ENCODE measurements at places on chromosomes 7 and 10.
A peak's percentile ranks its signal among the peaks of the same experiment; 100 is the strongest.

- no peak for DNase-seq
Observed at GRCh38 chr10:36446881-36447280, 678.5 kb upstream of the ANKRD30A start.

GRCh38 chr7:141306081-141306480, 232.2 kb downstream of the TMEM178B start:
- DNase-seq, result no peak

DNA sequence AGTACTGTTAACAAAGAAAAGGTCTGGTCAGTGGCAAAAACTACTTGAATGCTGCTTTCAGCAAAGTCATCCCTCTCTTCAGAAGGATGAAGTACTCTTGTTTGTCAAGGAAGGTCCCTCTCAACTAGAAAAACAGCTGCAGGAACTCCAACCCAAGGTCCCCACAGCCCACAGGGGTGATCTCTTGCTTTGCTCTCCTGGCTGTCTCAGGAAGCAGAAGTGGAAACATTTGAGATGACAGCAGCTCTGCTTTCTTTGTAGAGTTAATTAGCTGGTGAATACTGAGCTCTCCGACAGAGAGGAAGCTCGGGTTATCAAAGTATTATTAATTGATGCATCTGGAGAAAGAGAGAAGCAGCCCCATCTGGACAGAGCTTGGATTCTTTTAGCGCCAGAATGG, 25.4 kb upstream of the LRGUK start:
- peak; percentile 1 for DNase-seq

DNA sequence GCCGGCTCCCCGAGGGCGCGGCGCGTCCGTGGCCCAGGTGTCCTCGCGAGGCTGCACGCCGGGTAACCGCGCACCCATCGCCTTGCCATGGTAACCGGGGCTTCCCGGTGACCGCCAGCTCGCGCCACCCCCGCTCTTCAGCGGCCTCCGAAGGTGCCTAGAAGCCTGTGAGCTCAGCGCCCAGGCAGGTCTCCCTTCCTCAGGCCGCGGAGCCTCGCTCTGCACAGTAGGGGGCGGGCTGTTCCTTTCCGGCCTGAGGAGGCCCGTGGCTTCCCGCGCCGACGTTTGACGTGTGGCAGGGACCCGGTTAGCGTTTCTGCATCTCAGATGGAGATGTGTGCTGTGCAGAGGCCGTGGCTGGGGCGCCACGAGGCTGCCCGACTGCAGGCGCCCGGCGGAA, 117.1 kb downstream of the DYNC2I1 start:
- no peak for DNase-seq

GRCh38 chr7:28083998-28084985, 96.3 kb downstream of the JAZF1 start:
- no peak for DNase-seq

DNA sequence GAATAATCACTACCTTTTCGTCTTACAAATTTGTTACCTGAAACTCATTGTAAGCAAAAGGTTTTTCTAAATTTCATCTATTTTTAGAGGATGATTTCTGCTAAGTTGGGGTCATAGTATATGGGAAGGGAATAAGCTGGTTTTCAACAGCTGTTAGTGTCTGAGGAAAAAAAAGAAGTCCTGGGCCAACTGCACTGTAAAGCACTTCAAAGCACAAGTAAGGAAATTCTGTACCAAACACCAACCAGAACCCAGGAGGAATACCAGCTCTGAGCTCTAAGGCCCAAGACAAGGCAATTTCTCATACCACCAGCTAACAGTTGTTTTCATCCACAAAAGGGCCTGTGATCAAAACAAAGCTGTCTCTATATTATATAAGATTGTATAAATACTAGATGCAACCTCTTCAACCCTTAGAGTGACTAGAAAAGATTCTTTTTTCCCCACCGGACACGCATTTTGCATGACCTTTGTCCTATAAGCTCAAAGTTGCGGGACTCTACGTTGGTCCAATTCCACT, 6.1 kb upstream of the MEOX2 start:
- DNase-seq, result no peak

GRCh38 chr10:124010024-124010423, 83.4 kb downstream of the CHST15 start:
- no peak for DNase-seq

- no peak for DNase-seq
Observed at GRCh38 chr10:53162856-53163255, 390.3 kb upstream of the MBL2 start.

DNA sequence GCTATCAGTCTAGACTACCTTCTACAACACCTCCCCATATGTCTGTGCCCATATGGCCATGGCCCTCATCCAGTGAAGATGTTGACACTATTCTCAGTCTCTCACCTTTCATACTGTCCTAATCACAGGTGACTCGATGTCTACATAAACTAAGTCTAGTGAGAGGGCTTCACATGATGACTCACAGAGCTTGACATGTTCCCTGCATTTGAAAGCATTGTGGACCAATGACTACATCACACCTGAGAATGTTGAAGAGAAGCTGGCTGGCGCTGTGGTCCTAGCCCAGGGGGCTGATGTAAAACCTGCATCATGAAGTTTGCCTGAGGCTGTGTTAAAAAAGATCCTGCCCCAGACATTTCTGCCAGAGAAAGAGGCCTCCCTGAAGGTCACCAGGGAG, 167.2 kb downstream of the NPSR1 start:
- DNase-seq, result no peak

GRCh38 chr7:106117786-106118544, 5.9 kb upstream of the SYPL1 start:
- no peak for DNase-seq

DNA sequence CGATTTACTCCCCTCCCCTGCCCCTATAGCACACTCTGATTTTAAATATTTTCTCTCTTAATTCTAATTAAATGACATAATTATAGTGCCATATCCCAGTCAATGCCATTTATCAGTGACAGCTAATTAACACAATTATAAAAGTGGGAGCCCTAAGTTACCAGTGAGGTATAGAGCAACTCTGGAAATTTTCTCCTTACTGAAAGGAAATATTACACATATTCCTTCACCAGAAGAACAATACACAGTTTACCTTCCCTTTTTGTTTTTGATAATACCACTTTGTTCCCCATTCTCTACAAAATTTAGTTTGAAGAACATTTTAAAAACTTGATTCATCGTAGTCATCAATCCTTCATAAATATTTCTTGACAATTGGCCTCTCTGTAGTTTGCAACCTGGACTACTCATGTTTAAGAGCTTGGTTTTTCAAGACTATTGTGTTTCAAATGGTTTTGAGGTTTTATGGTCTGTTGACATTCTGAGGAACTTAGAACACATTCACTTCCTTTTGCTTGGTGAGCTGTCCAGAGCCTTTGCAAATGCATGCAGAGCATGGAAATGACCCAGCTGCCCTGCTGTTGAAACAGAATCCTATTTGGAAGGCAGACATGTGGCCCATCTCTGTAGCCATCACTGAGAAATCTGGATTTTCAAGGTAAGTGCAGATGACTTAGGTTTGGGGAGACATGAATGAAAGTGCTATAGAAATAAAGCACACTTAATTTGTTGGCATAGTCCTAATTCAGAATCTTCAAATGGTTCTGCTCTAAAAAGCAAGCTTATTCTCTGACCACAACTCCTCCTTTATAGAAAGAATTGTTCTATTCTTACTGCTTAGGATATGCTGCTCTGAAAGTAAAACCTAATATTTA, at the start of gene GPR141:
GPR141 (plus strand) TSS at position 521 of the 875 bp plus-strand sequence. CDS start 56,628 bp downstream, outside the sequence.
- DNase-seq, result peak; percentile 48

DNA sequence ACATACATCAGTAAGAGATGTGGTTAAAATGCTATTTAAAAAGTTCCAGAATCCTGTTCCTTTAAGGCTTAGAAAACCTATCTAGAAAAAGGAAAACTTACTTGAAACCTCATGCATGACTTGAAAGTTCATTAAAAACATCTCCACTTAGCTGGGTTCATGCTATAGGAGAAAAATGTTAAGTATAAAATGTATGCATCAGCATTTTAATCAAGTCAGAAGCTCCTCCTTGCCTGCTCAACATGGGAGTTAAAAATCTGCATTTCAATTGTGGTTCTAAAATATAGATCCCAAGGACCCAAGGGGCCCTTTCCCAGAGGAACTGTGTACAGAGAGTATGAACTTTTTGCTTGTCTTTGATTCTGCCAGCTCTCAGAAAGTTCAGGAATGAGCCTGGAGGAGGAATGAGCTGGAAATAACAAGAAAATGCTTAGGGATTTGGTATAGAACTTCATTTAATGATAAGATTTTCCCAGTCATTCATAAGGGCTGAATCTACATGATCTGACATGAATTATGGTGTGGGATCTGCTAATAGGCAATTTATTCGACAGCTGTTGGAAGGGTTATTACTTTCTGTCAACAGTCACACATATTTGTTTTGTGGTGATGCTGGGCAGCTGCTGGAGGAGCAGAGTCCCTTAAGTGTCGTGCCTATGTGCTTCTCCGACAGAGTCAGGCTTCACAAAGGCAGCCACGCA, 85.6 kb upstream of the MTPN start:
- no peak for DNase-seq

DNA sequence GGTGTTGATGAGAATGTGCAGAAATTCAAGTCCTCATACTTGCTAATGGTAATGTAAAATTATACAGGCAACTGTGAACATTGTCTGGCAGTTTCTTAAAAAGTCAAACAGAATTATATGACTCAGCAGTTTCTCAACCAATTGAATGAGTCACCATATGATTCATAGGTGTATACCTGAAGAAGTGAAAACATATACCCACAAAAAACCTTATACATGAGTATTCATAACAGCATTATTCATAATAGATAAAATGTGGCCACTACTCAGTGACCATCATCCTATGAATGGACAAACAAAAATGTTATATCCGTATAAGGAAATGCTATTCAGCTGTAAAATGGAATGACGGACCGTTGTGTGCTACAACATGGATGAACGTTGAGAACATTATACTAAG, 253.5 kb downstream of the MALRD1 start:
- no peak for DNase-seq

GRCh38 chr10:71634531-71635164, 84.9 kb downstream of the C10orf105 start:
- no peak for DNase-seq

DNA sequence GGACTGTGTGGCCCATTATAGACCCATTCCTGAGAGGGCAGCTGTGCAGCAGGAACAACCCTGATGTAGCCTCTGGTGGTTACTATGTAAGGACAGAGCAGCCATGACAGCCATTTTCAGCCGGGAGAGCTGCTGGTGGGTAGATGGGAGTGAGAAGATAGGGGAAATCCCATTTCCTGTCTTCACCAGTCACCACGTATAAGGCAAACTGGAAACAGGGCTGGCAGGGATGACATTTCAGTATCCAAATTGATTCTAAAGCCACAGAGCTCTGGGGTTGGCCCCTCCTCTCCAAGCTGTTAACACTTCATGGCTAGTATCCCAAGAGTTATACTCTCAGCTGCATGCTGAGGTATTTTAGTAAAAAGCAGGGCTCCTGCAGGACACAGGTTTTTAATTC, 15.2 kb upstream of the FZD1 start:
- no peak for DNase-seq

- DNase-seq, result no peak
Observed at GRCh38 chr7:24851786-24852185, 94.5 kb upstream of the GSDME start.

DNA sequence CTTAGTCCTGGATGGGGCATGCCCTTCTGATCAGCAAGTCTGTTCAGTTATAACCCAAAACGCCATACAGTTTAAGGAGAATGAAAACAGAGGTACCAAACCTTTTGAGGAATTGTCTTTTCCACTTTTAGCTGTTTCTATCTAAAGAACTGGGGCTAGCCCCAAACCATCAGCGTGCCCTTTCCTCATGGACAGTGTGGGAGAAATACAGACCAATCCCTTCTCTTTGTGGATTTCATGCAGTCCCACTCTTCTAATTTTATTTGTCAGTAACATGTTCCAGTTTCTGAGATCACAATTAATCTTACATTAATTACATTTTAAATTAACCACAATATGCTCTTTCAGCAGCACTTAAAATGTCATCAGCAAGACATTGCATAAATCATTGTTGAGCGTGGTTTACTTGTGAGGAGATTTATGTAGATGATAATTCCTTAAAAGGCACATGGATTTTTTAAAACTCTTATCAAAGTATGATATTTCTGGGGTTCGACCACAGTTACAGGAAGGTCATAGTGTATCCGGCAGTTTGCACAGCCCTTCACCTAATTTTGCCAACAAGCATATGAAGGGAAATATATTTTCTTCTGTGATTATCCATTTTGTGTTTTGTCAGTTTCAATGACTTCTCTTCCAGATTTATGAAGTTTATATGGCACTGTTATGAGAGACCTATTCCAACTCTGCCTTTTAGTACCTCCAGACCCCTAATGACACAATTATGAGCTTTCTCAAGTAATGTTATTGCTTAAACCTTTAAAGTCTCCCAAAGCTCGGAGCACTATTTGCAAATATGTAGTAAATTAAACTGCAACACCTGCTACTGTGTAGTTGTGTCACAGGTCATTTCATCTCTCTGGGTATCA, 868.4 kb upstream of the C7orf33 start:
- DNase-seq, result no peak

- DNase-seq, result no peak
Observed at GRCh38 chr10:4648999-4649398, 177.0 kb upstream of the AKR1E2 start.

GRCh38 chr10:79348640-79348988, 1.3 kb downstream of the PPIF start:
- no peak for DNase-seq

DNA sequence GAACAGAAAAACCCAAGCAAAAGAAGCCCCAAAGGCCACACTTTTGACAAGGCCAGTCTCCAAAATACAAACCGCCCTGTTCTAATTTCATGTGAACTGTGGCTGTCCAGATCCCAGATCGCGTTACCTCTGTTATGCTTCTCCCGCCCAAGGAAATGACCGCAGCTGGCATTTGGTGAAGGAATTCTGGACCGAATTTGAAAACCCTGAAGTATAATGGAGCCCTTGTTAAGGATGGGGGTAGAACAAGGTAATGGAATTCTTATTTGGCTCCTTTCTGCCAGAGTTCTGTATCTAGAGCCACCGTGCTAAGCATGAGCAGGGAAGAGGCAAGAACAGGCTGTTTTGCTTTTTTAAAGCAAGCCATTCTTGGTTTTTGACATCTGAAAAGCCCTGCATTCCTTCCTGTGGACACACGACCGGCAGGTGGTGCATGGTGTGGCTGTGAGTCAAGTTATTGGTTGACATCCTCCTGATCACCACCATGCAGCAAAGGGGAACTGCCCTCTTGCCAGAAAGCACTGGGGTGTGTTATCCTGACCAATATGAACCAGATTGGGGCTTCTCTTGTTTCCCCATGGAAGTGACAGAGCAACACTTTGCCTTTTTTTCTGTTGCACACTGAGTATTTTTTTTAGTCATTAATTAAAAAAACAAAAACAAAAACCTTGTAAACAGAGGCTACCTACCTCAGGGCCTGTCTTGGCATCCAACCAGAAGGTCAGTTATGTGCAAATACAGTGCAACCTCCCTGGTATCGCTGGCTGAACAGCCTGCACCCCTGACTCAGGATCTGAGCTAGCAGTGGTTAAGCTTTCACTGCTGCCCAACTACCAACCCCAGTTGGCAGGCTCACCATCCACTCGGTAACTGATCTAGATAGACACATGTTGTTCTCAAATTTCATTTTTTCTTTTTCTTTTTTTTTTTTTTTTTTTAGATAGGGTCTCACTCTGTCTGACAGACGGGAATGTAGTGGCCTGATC, 14.2 kb downstream of the UCMA start:
- no peak for DNase-seq

- DNase-seq, result no peak
Observed at GRCh38 chr10:60427148-60427547, 37.5 kb upstream of the ANK3 start.

Data from KG1 (cell line).